A673 (cell line): ENCODE measurements at places on chromosomes 5 and 9. TPM values are rescaled to one million over a fixed set of nuclear protein-coding genes. Genes with fewer than 3 reads are reported as not detected.

- H3K27me3 ChIP-seq, result no peaks in the 10 kb centered on the region
- H3K4me3 ChIP-seq, result no peak overlapping the region
- no peaks in the 10 kb centered on the region for H3K4me1 ChIP-seq
- no peaks in the 10 kb centered on the region for H3K36me3 ChIP-seq
- no peak for DNase-seq
Measured at GRCh38 chr9:18849890-18850677, 182.9 kb downstream of the SAXO1 start.

- no peaks in the 10 kb centered on the region for H3K27me3 ChIP-seq
- no peaks in the 10 kb centered on the region for H3K4me1 ChIP-seq
- H3K27ac ChIP-seq, result no peak overlapping the region
- peaks cover 51% of the 10 kb centered on the region for H3K36me3 ChIP-seq
Measured at GRCh38 chr9:33988219-33988890, 60.3 kb downstream of the UBAP2 start.

DNA sequence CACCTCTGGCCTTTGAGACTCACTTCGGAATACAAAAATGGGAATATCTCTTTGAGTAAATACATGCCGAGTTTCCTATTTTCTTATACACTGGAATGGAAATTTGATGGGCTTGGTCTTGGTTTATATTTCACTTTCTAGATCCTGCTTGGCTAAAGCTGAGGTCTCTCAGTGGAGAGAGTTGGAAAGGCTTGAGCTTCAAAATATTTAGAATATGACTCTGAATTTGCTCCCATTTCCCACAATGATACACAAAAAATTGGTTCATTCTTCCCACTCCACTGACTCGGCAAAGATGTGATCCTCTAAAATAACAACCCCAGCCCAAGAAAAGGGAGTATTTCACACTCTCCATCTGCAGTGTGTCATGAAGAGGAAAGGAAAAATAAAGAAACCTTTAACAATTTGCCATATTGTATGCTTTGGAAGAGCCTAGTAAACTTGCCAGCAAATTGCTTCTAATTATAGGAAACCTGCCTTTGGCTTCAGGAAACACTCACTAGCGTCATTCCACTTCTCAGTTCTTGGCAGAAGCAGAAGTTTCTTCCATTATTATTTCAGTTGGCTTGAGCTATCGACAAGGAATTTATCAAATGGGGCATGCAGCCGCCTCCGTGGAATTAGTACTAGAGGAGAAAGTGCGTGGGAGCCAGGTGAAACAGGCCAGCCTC lies 302.9 kb downstream of the NSG2 start:
- no peaks in the 10 kb centered on the region for H3K4me1 ChIP-seq
- DNase-seq, result no peak
- no peak overlapping the region for H3K4me3 ChIP-seq
- no peaks in the 10 kb centered on the region for H3K36me3 ChIP-seq
- H3K27me3 ChIP-seq, result peaks cover 20% of the 10 kb centered on the region

DNA sequence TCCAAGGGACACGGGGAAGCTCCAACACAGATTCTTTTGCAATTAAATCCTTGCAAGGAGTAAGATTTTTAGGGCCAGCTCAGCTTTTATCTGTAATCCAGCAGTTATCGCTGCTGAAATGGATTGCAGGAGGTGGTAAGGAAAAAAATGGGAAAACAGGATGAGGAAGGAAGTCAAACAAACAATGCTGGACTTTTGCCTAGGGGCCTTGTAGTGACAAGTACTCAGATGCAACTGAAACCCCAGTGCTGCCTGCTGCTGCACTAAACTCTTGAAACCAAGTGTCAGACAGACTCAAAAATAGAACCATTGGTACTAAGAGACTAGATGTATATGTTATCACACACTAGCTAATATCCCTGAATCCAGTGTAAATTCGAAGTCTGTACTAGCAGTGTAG lies 309.2 kb downstream of the CTNND2 start:
- H3K36me3 ChIP-seq, result no peaks in the 10 kb centered on the region
- no peak overlapping the region for H3K27ac ChIP-seq
- no peak overlapping the region for H3K4me3 ChIP-seq
- H3K27me3 ChIP-seq, result no peaks in the 10 kb centered on the region

- H3K27me3 ChIP-seq, result no peaks in the 10 kb centered on the region
- no peak overlapping the region for H3K4me3 ChIP-seq
- H3K27ac ChIP-seq, result no peak overlapping the region
- DNase-seq, result no peak
Measured at GRCh38 chr5:103373597-103374472, 115.3 kb downstream of the MACIR start.

- H3K27me3 ChIP-seq, result no peaks in the 10 kb centered on the region
- no peak overlapping the region for H3K27ac ChIP-seq
- no peak for DNase-seq
- H3K4me1 ChIP-seq, result peaks cover 3% of the 10 kb centered on the region
Measured at GRCh38 chr5:168176941-168177340, 114.5 kb upstream of the WWC1 start.

DNA sequence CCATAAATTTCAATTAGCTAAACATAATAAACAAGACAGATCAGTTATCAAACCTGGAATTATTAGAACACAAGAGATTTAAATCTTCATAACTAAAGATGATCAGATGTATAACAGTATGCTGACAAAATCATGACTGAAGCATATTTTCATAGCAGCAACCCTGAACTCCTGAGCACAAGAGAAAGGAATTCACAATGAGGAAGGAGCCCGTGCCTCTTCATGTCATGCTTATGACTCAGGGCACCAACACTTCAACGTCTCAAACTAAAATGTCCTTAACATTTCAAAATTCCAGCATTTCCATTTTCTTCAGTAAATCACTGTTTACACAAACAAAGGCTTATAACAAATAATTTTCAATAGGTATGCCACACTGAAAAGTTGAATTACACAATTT lies 6.7 kb downstream of the AP3B1 start:
- H3K27me3 ChIP-seq, result no peaks in the 10 kb centered on the region
- H3K4me1 ChIP-seq, result peaks cover 17% of the 10 kb centered on the region
- peak; percentile 24 for DNase-seq
- no peak overlapping the region for H3K4me3 ChIP-seq

- DNase-seq, result no peak
- H3K4me1 ChIP-seq, result peaks cover 7% of the 10 kb centered on the region
- H3K27me3 ChIP-seq, result no peaks in the 10 kb centered on the region
- H3K36me3 ChIP-seq, result no peaks in the 10 kb centered on the region
- no peak overlapping the region for H3K27ac ChIP-seq
Measured at GRCh38 chr5:38426986-38427950, 129.2 kb downstream of the LIFR start.

GRCh38 chr9:128818839-128819715 lies 777 bp downstream of the ENDOG start:
- peaks cover 7% of the 10 kb centered on the region for H3K4me1 ChIP-seq
- peak overlapping the region; percentile 87 for H3K27ac ChIP-seq
- no peaks in the 10 kb centered on the region for H3K27me3 ChIP-seq
- peak overlapping the region; percentile 73 for H3K4me3 ChIP-seq

DNA sequence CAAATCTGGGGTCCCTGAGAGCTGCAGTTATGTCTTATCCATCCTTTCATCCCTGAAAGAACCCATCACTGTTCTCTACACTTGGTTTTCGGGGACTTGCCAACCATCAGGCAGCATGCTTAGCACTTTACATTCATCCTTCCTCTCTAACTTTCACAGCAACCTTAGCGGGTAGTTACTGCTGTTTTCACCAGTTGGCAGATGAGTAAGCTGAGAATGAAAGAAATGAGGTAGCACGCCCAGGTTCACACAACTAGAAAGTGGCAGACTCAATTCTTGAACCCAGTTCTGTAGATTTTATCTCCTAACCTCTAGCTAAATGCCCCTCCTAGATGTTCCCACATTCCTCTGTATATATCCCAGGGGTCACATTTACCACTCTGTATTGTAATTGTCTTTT lies 342.0 kb upstream of the WWC1 start:
- no peak overlapping the region for H3K4me3 ChIP-seq
- no peak for DNase-seq
- peaks cover 57% of the 10 kb centered on the region for H3K4me1 ChIP-seq
- H3K27ac ChIP-seq, result no peak overlapping the region
- no peaks in the 10 kb centered on the region for H3K36me3 ChIP-seq

GRCh38 chr5:143379606-143380005 lies 23.9 kb downstream of the NR3C1 start:
- H3K4me3 ChIP-seq, result no peak overlapping the region
- H3K36me3 ChIP-seq, result no peaks in the 10 kb centered on the region
- H3K4me1 ChIP-seq, result no peaks in the 10 kb centered on the region
- H3K27me3 ChIP-seq, result no peaks in the 10 kb centered on the region
- no peak for DNase-seq

GRCh38 chr9:87467187-87467586 lies 30.5 kb upstream of the DAPK1 start:
- peaks cover 23% of the 10 kb centered on the region for H3K4me1 ChIP-seq
- no peak overlapping the region for H3K4me3 ChIP-seq
- no peaks in the 10 kb centered on the region for H3K27me3 ChIP-seq
- no peak for DNase-seq
- no peak overlapping the region for H3K27ac ChIP-seq

DNA sequence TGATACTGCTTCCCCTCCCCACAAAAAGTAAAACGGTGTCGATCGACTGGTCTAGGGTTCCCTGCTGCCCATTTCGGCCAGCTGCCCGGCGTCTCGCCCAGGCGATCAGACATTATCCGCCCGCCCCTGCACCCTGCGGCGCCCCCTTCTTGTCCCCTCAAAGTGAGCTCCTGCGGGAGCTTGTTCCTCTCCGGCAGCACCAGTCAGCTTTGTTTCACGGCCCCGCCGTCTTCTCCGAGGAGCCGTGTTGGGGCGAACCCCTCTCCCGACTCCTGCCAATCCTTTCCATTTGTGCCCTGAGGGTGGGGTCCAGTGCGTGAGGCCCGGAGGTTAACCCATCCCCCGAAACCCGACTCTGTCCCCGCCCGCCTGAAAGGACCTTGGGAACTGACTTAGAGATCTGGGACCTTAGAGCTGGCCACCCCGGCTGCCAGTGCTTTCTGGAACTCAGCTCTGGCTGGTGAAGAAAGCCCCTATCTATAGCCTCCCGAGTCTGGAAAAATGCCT lies 518 bp downstream of the UBE2B start:
- H3K27me3 ChIP-seq, result no peaks in the 10 kb centered on the region
- H3K4me1 ChIP-seq, result peaks cover 6% of the 10 kb centered on the region
- peak overlapping the region; percentile 66 for H3K4me3 ChIP-seq
- H3K36me3 ChIP-seq, result peaks cover 15% of the 10 kb centered on the region

- no peak overlapping the region for H3K27ac ChIP-seq
- H3K36me3 ChIP-seq, result no peaks in the 10 kb centered on the region
- no peaks in the 10 kb centered on the region for H3K4me1 ChIP-seq
- DNase-seq, result no peak
- no peaks in the 10 kb centered on the region for H3K27me3 ChIP-seq
Measured at GRCh38 chr5:171639205-171639621, 146.4 kb upstream of the SMIM23 start.

GRCh38 chr9:16726029-16726428 lies 144.4 kb downstream of the BNC2 start:
- peak; percentile 4 for DNase-seq
- H3K4me1 ChIP-seq, result no peaks in the 10 kb centered on the region
- H3K27me3 ChIP-seq, result peaks cover 6% of the 10 kb centered on the region
- peak overlapping the region; percentile 48 for H3K4me3 ChIP-seq
- no peaks in the 10 kb centered on the region for H3K36me3 ChIP-seq

GRCh38 chr9:113978725-113979342 lies 99.3 kb downstream of the AMBP start:
- no peak overlapping the region for H3K4me3 ChIP-seq
- no peak for DNase-seq
- H3K36me3 ChIP-seq, result no peaks in the 10 kb centered on the region
- H3K4me1 ChIP-seq, result peaks cover 9% of the 10 kb centered on the region
- H3K27me3 ChIP-seq, result no peaks in the 10 kb centered on the region

- H3K27me3 ChIP-seq, result peaks cover 16% of the 10 kb centered on the region
- no peak overlapping the region for H3K27ac ChIP-seq
- H3K36me3 ChIP-seq, result no peaks in the 10 kb centered on the region
- DNase-seq, result no peak
- H3K4me3 ChIP-seq, result no peak overlapping the region
Measured at GRCh38 chr9:116944714-116945534, 257.8 kb downstream of the TRIM32 start.

DNA sequence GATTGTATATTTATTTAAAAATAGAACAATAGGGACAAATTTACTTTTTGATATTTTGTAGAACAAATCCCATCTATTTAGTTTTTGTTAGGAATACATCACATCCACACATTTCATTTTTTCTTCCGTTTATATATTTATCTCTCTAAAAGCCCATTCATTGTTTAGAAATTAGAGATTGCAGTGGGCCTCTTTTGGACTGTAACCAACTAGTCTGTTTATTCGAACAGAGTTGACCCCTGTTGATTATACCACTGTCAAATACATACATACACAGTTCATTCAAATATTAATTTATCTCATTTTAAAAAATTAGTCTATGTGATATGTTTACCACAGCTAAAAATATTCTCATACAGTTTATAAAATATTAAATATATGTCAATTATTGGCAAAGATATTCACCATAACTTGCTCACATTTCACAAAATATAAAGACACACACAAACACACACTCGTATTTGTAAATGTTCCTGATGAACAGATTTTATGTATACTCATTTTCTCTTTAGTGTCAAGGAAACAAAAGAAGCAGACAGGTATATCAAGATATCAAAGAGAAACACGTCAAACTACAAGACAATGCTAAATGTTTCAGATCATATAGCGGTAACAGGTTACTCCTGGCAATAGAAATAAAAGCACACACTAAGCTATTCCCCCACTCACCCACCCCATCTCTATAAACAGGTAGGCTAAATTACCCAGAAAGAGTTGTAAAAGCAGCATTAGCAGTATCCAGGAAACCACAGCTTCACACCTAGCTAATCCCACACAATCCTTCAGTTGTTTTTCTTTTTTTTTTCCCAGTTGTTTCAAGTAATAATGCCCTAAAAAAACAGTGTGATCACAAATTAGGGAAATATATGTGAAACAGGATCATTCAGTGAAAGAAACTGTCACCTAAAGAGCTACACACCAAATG lies 283.9 kb downstream of the ADAMTS6 start:
- DNase-seq, result no peak
- no peaks in the 10 kb centered on the region for H3K27me3 ChIP-seq
- no peaks in the 10 kb centered on the region for H3K36me3 ChIP-seq
- no peak overlapping the region for H3K4me3 ChIP-seq
- H3K27ac ChIP-seq, result no peak overlapping the region
- no peaks in the 10 kb centered on the region for H3K4me1 ChIP-seq

Gene SGTB
- 19.1 and 19.8 TPM in 2 replicates for total RNA-seq

Gene PTTG1
- 192 and 199 TPM in 2 replicates for total RNA-seq

Gene SAXO1
- not detected in 2 replicates for total RNA-seq

Gene SLC1A1
- total RNA-seq, result 8.5 and 8.7 TPM in 2 replicates

Gene ABO
- total RNA-seq, result not detected in 2 replicates

Gene KCNMB1
- not detected in 2 replicates for total RNA-seq

Gene SNCAIP
- not detected in 2 replicates for total RNA-seq

Gene RFK
- total RNA-seq, result 19.8 and 22.1 TPM in 2 replicates

Gene OR1L8
- not detected in 2 replicates for total RNA-seq
